CMK (cell line): ENCODE measurements at places on chromosomes 5 and 9.

DNA sequence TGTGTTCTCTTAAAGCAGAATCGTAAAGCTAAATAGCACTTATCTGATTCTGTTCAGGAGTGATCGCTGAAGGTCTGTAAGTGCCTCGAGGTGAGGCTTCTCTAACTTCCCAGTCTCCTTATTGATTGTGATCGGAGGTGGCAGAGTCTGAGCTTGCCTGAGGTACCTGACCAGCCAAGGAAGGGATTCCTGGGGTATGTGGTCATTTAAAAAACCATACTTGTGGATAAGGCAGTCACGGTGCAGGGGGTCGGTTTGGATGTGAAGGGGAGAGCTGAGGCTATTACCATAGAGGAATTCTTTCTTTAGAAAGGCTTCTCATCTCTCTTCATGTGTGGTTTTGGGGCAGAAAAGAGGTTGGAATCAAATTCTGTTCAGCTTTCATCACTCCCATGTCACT, 193.7 kb downstream of the TLE4 start:
- DNase-seq = no peak

DNA sequence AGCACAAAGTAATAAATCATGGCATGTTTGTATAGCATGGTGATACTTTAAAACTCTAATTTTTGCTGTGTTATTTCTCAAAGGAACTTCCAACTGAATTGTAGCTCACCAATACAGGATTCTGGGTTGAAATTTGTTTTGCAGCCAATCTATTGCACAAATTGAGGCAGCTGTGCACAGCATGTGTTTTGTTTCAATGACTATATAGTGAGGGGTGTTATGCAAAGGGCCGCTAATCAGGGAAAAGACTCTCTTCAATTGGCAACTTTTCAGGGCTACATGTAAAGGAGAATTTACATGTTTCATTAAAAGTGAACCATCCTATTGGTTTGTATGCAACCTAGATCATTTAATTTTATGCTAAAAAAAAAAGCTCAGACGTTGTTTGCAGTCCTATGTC, 44.6 kb downstream of the PLPPR1 start:
- no peak for DNase-seq

GRCh38 chr5:142529626-142530278, 156.1 kb downstream of the FGF1 start:
- DNase-seq = no peak

- no peak for DNase-seq
Measured at GRCh38 chr5:53110156-53110555, 599 bp upstream of the MOCS2 start.

GRCh38 chr9:112887381-112887780, 3.3 kb downstream of the SLC46A2 start:
- no peak for DNase-seq

DNA sequence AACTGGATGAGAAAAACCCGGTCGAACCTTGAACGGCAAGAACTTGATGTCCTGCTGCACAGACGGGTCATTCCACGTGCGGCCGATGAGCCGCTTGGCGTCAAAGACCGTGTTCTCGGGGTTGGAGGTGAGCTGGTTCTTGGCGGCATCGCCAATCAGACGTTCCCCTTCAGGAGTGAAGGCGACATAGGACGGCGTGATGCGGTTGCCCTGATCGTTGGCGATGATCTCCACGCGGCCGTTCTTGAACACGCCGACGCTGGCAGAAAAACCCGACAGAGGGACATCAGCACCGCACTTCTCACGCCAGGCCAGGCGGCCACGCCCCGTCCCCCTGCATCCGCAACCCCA, 519 bp downstream of the HSPA5 start:
- DNase-seq = no peak

DNA sequence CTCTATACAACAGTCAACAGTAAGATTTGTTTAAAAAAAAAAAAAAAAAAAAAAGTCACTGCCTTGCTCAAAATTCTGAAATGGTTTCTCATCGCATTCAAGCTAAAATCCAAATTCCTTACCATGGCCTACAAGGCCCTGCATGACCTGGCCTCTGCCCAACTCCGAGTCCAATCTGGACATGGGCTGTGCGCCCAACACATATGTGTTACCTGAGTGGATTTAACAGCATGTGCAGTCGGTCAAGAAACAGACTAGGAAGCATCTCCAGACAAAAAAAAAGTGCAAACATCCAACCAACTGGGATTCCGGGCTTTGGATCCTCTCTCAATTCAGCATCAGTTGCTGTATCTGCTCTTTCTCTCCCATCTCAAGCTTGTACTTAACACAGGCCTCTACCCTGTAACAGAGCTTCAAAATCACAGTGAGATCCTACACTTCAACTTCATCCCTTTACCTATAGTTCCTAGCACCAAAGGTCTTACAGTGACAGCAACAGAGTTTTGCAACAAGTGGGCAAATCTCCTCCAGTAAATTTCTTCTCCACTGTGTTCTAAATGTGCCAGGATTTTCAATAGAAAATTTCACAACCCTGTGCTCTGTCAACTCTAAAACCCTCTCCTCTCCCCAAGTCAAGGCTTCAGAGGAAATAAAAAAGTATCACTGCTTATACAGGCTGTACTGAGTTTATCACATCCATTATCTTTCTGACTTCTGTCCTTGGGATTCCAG, 19.6 kb downstream of the ZNF608 start:
- DNase-seq = no peak

DNA sequence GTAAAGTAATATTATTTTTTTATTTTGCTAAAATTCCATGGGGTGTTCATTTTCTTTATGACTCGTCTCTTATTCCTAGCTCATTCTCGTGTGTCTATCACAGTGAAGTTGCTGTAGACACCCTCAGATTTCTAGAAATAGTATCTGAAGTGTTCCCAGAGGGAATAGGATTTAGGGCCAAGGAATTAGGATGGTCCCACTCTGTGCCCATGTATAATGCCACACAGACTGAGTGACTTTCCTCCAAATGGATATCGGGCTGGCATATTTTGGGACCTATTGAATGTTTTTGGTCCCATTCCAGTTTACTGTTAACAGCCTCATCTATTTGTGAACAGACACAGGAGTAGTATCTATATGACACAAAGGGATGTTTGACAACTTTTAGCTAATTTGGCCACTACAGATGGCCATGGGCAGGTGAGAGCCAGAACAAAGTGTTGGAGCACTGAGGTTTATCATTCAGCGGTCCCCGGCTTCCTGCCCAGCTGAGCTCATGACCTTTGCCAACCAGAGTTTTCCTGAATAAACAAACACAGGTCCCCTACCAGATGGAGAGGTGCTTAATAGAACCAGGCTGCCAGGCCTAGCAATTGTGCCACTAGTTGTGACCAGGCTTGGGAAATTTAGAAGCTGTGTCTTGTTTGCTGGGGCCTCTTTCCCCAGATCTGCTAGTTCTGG, 46.9 kb downstream of the MAP1B start:
- no peak for DNase-seq

GRCh38 chr9:115671963-115672305, 481.7 kb upstream of the PAPPA start:
- DNase-seq = no peak

- DNase-seq = no peak
Measured at GRCh38 chr9:116333254-116333653, 179.7 kb downstream of the PAPPA start.

GRCh38 chr5:55993013-55993412, 1.8 kb downstream of the IL6ST start:
- DNase-seq = no peak

- DNase-seq = no peak
Measured at GRCh38 chr5:7426284-7426683, 30.3 kb downstream of the ADCY2 start.

DNA sequence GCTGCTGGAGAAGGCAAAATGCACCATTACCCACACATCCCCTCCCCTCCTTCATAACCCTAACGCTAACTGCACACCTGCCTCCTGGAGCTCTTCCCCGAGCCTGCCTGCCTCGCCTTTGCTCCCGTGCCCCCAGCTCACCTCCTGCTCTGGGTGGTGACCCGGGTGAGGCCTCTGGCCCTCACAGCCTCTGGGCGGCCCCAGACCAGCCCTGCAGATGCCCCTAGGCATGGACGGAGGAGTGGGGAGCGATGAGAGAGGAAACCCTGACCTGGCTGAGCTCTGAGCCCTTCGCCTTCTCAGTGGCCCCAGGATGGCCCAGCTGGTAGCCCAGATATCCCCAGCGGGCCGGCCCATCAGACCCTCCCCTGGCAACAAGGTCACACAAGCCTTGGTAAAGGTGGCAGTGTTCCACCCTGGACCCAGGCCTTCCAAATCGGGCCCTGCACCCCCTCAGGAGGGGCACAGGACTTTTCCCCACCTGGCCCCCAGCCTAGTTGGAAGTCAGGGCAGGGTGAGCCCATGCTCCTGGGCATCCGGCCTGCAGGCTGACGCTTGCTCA, 14.5 kb upstream of the CAMSAP1 start:
- no peak for DNase-seq

- no peak for DNase-seq
Measured at GRCh38 chr5:143521141-143521540, 117.7 kb upstream of the NR3C1 start.

DNA sequence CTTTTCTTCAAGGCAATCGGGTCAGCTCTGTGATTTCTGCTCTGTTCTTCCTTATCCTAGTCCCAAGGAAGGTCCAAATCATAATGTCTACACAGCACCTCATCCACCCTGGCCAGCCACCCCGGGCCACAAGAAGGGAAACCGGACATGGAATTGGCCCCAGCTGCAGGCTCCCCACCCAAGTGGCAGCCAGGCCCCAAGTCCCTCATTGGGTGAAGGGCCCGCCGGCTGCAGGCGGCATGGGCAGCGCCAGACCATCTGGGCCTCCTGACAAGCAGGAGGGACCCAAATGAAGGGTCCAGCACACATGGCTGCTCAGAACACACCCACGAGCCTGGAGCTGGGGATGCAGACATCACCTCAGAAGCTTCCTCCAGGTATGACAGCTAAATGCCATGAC, 33.7 kb downstream of the BICD2 start:
- DNase-seq = no peak

DNA sequence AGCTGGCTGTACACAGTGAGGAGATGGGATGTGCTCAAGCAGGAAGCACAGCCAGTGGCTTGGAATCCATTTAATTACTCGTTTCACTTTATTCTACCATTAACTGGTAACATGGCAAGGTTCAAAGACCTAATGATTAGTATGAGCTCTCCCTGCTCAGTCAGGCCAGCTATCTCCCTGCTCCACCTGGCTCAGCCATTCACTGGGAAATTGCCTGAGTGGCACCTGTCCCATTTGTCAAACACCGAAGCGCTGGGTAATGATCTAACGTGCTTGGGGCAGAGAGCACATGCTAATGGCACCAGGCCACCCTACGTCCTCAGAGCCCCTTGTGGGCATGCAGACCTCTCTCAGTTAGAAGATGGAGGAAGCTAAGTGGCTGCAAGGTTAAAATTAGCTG, 162.2 kb downstream of the TTLL11 start:
- DNase-seq = no peak

GRCh38 chr5:109298794-109299193, 111.0 kb downstream of the PJA2 start:
- DNase-seq = no peak

DNA sequence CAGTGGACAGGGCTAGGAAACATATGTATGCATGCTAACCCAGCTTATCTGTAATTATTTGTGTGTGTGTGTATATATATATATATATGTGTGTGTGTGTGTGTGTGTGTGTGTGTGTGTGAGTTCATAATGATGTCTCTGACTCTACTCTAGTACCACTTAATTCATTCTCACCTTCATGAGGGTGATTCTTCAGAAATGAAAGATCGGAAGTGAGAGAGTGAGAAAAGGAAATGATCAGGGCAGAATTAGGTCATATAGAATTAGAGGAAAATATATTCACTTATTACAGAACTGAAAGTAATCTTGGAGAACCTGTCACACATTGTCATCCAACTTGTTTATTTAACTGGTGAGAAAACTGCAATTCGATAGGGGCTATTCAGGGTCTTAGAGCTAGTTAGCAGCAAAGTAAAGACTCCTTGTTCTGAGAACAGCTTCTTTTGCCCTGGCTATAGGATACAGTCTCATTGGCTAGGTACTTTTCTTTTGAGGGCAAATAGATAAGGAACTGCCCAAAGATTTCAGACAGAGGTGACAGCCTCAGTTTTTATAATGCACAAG, 58.8 kb downstream of the C9orf153 start:
- no peak for DNase-seq
